ENCODE measurements at places on chromosomes 2 and 18.

GRCh38 chr18:41695441-41695840 lies 259.6 kb upstream of the PIK3C3 start:
- no peak for DNase-seq

DNA sequence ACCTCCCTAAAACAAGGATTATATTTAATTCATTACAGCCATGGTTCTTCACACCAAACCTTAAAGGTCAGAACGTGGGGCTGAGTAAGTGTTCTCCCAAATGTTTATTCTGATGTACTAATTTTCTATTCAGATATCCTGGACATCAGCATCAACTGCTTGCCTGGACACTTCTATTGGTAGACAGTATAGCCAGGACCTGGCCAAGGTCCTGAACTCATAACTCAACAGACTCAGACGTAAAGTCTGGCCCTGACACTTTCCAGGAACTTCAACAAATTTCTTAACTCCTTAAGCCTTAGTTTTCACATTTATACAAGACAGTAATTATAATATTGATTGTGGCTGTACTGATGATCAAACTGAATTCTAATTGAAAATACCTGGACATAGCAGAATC lies 89.1 kb downstream of the AKAIN1 start:
- no peak for DNase-seq

DNA sequence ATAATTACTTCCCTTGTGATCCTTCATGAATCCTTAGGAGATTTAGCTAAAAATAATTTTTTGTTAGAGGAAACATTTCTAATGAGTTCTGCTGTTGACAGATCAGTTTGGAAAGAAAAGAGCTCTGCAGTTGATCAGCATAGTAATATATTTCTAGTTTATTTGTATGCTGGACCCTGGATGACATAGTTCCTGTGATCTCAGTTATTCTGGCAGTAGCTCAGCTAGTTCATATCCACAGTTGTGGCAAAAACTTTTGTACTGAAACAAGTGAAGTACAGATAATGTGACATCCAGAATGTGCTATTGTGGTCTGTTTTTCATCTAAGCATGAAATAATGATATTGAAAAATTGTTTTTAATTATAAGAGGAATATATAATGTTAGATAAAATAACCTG lies 33.7 kb downstream of the ABI2 start:
- peak; percentile 21 for DNase-seq

- DNase-seq, result no peak
These were observed 164.6 kb downstream of the TMEM247 start for GRCh38 chr2:46643951-46644350.

DNA sequence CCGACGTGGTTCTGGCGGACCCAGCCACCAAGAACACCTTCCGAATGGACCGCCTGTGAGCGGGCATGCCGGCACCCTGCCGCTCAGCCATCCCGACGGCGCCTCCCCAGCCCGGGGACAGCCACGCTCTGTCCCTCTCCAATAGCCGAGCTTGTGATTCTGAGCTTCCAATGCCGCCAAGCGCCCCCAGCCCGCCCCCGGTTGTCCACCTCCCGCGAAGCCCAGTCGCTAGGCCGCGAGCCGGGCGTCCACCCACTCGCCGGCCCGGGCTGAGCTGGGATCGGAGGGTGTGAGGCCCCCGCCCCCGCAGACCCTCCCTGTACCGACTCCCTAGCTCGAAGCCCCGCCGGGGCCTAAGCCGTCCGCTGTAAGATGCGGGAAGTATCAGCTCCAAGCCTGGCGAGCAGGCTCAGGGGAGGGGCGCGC lies 1195.1 kb upstream of the CHAC2 start:
- DNase-seq, result no peak

- no peak for DNase-seq
These were observed 6.0 kb downstream of the TXNL1 start for GRCh38 chr18:56632070-56633022.

GRCh38 chr2:24412812-24413211 lies 52.5 kb upstream of the ITSN2 start:
- DNase-seq, result no peak

GRCh38 chr2:96138179-96139145 lies at the start of gene ASTL:
TSS of gene ASTL (minus strand) at chr2:96138502. CDS start at chr2:96138436, 66 bp downstream.
- DNase-seq, result peak; percentile 42

GRCh38 chr2:36710858-36711515 lies 14.5 kb downstream of the VIT start:
- DNase-seq, result no peak

DNA sequence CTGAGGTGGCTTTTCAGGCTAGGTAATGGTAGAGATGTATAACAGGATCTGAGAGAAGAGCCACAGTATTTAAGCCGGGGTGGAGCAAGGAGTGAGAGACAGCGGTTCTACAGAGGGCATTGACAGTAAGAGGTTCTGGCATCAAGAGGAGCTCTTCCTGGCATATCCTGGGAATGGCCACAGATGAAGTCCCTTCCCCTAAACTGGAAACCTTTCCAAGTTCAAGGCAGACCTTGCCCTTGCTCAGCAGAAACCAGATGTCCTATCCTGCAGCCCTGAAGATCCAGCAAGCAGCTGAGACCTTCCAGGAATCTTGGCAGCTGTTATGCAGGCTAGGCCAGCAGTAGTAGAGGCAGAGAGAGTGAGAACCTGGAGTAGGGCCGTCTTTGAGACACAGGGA lies 18.1 kb downstream of the REG1A start:
- no peak for DNase-seq
